ENCODE measurements at places on chromosomes 6 and 20. TPM values are rescaled to one million over a fixed set of nuclear protein-coding genes. Genes with fewer than 3 reads are reported as not detected.

DNA sequence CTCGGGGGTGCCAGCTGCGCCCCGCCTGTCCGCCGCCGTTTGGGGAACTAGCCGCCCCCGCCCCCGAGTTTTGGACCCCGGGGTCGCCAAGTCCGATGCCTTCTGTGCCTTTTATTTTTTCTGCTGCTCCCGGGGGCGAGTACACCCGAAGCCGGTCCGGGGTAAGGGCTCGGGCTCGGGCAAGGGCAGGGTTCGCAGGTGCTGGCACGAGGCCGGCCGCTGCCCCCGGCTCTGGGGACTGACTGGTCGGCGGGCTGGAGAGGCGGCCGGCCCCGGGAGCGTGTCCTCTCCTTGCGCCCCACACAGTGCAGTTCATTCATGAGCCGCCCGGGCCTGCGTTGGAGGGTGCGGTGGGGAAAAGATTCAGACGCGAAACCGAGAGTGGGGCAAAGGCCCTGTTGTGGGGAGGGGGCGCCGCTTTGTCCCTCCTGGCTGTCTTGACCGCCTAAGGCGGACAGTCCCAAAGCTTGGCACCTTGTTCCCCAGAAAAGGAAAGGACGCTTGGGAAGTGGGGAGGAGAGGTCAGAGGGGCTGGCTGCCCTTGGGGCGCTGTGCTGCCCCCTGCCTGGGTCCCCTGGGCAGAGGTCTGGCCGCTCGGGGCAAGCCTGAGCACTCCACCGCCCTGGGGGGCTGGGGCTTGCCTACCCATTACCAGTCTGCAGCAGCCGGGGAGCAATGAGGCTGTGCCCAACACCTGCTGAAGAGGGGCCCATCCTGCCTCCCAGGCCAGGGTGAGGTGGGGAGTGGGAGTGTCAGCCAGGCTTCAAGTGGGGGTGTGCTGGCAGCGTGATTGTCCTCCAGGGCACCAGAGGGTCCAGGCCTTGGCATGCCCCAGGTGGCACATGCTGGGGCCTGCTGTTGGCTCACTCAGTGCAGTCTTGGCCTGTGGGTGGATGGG lies 915 bp downstream of the TMEM63B start:
- H3K4me3 ChIP-seq, result peak overlapping the region; percentile 89
- no peak for DNase-seq
- peaks cover 6% of the 10 kb centered on the region for H3K36me3 ChIP-seq

The ZDHHC14 gene
- total RNA-seq, result 10.9 TPM

The GJA10 gene
- not detected for total RNA-seq

The FAM83B gene
- not detected for total RNA-seq
